ENCODE measurements at places on chromosomes 1 and 21.

- no peak for DNase-seq
Observed at GRCh38 chr1:100683448-100684349, 35.8 kb upstream of the VCAM1 start.

GRCh38 chr1:228415221-228415620, 1.4 kb downstream of the TRIM17 start:
- no peak for DNase-seq

DNA sequence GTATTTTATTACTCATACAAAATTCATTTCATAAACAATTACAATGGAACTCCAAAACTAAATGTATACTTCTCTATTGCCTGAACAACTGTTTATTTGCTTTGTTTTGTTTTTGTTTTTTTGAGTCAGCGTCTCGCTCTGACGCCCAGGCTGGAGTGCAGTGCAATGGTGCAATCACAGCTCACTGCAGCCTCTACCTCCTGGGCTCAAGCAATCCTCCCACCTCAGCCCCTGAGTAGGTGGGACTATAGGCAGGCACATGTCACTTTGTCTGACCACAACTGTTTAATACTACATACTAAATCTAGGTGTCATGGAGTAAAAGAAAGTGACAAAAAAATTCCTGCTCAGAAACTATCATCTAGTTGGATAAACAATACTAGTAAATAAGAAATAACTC, 49.3 kb downstream of the RAB3GAP2 start:
- no peak for DNase-seq

DNA sequence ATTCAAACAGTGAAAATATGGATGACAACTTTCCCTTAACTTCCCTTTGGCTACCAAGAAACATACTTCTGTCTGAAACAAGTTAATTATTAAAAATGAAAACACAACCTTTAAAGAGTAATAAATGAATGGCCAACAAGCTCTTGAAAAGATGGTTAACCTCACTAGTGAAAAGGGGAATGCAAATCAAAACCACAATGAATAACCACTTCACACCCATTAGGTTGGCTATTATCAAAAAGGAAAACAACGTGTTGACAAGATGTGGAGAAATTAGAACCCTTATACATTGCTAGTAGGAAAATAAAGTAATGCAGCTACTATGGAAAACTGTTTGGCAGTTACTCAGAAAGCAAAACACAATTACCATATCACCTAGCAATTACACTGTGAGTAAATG, 14.1 kb downstream of the COP1 start:
- DNase-seq: no peak

DNA sequence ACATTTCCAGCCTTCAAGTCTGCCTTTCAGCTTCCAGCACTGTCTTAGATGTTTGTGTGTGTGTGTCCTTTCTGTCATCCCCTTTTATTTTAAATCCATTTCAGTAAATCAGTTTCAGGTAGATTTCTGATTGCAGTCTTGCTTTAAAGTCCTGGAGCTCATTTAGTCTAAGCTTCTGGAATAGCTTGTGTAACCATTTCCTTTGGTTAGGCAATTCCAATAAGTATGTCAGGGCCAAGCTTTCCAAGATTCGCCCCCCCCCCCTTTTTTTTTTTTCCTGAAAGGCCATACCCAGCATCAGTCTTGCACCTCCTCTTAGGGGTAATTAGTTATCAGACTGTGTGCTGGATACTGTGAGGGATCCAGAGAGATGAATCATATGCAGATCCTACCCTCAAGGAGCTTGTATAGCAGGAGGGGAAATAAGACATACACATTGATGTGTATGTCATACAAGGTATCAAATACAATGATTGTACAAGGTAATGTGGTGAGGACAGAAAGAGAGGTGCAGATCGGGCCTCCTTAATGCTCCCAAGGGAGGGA, 41.3 kb downstream of the NFYC start:
- DNase-seq: no peak

DNA sequence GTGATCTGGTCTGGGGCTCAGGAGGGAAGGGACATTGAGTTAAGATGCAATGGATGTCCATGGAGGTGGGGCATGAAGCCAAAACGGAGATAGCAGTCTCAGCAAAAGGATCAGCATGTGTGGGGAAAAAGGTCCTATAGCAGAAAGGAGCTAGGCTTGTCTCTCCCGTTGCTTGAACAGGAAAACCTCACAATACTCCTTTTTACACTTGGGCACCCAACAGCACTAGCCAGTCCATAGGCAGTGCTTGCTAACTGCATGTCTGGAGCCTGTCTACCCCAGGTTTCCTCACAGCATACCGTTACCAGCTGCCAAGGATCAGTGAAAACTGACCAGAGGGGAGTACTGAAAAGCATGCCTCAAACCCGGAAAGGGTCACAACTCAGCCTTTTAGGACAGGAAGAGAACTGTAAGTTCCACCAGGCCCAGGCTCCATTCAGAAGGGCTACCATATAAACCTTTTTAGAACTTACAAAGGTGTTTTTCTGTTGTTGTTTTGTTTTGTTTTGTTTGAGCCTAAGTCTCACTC, 78.6 kb downstream of the JAK1 start:
- no peak for DNase-seq

GRCh38 chr1:172723251-172723650, 64.3 kb downstream of the FASLG start:
- no peak for DNase-seq

GRCh38 chr1:153389401-153389800, 1.5 kb downstream of the S100A8 start:
- DNase-seq: no peak

GRCh38 chr1:24391882-24392603, 21.5 kb downstream of the STPG1 start:
- DNase-seq: peak; percentile 63

GRCh38 chr1:234120327-234120944, 216.0 kb downstream of the SLC35F3 start:
- DNase-seq: no peak

- no peak for DNase-seq
Observed at GRCh38 chr1:46820076-46820475, 21.2 kb downstream of the CYP4B1 start.

DNA sequence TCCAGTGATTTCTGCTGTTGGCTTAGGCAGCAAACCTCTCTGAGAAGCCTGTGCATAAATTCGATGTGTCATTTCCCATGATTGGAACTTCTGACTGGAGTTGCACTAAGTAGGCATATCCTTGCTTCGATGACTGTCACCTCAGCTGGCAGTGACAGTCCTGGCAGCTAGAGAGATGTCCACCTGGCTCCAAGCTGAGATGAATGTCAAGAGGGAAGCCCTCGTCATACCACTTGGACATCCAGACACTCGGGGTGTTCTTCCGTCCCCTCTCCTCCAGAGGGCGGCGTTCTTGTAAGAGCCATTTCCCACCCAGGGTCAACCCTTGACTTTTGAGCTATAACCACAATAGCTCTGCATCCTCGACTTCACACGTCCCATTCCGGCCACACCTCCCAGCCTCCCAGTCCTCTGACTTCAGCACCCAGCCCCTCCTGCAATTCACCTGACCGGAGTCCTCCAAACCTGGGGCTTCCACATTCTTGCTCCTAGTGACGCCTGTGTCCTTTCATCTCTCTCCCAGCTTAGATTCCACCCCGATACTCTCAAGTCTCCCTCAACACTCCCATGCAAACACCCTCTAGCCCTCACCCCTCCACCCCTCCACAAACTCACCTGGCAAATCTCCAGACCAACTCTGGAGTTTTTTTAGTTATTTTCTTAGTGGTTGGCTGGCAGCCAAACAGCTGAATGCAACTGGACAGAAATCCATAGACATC, 17.3 kb downstream of the CA6 start:
- DNase-seq: peak; percentile 75

DNA sequence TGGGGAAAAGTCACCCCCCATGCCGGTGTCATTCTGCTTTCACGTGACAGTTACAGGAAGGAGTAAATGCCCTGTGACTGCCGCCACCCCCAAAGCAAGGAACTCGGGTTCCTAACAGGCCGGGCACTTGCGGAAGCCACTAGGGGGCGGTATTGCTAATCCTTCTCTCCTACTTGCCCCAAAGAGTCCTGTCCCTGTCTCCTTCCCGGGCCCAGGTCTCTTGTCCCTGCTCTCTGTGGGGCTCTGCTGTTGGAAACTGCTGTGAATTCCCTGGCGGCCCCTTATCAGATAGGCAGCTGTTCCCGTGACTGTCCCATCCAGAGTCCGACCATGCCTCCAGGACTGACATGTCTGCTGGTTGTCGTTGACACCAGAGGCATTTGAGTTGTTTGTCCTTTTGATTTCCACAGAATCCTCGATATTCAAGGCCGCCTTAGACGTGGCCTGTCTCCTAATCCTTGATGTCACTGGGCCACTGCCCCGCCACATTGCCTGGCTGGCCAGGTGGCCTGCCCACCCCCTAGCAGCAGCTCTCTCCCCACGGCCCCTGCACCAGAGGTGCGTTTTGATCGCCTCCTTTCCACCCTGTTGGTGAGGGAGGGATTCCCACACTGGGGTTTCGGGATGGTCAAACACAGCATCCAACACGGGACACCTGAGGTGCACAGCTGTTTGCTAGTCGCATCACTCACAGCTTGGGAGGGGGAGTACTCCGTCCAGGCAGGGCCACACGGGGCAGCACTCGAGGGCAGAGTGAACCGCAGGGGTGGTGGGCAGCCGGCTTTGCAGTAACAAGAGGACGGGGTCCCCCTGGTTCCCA, 37.3 kb downstream of the CHAF1B start:
- DNase-seq: peak; percentile 23

- no peak for DNase-seq
Observed at GRCh38 chr1:76113446-76113845, 38.9 kb downstream of the ST6GALNAC3 start.

DNA sequence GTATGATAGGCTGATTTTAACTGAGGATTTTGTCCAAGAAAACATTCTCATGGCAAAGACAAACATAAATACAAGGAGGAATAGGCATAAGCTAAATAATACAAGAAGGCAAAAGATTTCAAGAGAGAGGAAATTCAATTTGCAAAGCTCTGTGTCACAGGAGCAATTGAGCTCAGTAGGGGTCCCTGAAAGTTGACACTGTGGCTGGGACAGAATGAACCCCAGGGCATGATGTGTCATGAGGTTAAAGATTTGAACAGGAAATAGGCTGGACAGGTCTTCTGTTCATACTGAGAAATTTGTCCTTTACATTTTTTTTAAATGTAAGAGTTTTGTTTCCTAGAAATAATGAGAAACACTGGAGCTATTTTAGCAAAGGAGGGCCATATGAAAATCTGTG, 555.4 kb upstream of the NEGR1 start:
- DNase-seq: no peak

DNA sequence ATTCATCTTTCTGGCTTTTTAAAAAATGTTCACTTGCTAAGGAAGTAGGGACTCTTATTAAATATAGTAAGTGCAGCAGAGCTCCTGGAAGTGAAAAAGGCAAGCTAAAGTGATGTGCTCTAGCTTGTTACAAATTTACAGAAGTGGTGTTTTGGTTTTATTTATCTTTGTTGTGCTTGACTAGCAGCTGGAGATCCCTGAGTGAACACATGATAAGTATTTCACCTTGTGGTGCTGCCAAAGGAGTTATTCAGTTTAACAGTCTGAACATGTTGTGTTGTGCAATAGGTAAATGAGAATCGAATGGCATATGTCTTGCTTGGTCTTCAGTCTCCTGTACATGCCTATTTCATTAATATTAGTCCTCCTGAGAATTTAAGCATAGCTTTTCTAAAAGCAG, 315.7 kb downstream of the TPR start:
- DNase-seq: no peak

DNA sequence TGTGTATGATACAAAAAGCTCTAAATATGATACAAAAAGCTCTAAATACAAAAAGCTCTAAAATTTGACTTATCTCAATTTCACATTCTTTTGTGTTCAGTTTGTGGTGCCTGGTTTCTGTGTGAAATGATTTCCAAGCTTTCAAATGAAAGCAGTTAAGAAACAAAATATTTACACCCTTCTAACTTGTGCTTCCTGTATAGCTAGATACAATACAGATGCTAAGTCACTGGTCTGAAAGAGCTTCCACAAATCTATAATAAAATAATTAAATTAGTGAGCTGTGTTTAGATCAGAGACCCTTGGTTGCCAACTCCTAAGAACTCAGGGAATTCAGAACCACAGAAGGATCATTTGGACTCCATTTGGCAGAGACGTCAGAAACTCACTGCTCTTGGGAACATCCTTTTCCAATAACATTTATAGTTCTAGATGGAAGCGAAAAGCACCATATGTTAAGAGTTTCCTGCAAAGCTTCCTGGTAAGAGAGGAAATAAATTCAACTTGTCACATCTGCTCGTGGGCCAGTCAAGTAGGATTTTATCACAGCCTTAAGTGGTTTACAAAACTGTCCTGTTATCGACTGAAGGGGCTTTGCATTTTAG, 1079.1 kb downstream of the ADGRL2 start:
- DNase-seq: no peak

GRCh38 chr1:39328095-39328494, 123.6 kb downstream of the MACF1 start:
- no peak for DNase-seq

- DNase-seq: no peak
Observed at GRCh38 chr1:27979151-27979858, 19.5 kb downstream of the XKR8 start.

GRCh38 chr1:203199816-203200571, 13.5 kb upstream of the CHI3L1 start:
- no peak for DNase-seq

- DNase-seq: no peak
Observed at GRCh38 chr1:198858033-198858432, 219.2 kb downstream of the PTPRC start.

DNA sequence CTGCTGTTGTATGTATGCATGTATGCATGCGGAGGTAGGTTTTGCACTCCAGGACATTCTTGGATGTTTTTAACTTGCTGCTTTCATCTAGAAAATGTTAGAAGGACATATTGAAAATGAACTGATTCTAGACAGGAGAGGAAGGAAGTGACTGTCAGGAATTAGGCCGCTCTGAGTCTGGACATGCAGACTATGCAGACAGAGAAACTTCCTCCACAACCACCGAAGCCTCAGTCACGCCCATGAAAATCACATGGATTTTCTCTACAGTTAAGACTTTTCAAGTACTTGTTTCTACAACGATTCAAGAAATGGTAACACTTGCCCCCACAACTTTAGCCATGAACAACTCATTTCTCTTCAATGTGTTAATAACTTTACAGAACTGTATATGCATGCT, 211.1 kb downstream of the SMYD3 start:
- DNase-seq: no peak

GRCh38 chr1:235931171-235931738, 64.5 kb upstream of the LYST start:
- no peak for DNase-seq

GRCh38 chr1:64140596-64140995, 62.8 kb upstream of the UBE2U start:
- DNase-seq: no peak

GRCh38 chr1:56535362-56535761, 44.0 kb downstream of the PLPP3 start:
- DNase-seq: no peak

- DNase-seq: no peak
Observed at GRCh38 chr1:56236688-56237087, 342.7 kb downstream of the PLPP3 start.
